ENCODE measurements at places on chromosomes 12 and 14.

DNA sequence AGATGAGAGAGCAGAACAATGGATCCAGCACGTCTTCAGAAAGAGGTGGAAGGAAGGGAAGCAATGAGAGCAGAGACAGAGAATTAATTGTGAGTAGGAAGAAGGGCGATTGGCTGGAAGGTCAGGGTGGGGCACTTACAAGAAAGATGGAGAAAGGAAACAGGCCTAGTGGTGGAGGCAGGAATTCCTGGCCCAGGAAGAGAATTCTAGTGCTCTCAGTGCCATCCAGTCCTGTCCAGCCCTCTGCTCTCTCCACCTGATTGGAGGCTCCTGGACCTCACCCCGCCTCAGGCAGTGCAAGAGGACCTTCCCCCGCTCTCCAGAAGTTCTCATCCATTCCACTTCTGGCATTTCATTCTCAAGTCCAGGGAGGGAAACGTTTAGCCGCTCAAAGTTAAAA is 43.0 kb downstream of the NGB start:
- DNase-seq, result no peak

DNA sequence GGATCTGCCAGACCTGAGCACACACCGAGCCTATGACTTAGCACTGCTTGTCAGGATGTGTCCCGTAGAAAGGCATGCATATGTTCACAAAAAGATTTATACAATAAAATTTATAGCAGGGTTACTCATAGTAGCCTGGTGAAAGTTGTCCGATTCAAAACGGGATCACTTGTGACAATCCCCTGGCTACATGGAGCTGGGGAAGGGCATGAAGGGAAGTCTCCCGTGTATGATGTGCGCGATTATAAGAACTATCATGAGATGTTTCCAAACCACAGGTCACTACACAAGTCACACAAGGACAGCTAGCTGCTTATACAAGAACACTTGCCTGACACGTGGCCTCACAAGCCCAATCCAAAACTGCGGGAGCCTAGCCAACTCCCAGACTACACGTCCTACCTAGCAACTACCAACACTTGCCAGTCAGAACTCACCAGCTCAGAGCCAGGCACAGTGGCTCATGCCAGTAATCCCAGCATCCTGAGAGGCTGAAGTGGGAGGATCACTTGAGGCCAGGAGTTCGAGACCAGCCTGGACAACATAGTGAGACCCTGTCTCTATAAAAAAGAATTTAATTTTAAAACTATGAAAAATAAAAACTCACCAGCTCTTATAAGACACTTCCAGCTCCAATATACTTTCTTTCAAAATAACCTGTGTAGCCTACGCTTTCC is 7.5 kb upstream of the CDCA4 start:
- no peak for DNase-seq

DNA sequence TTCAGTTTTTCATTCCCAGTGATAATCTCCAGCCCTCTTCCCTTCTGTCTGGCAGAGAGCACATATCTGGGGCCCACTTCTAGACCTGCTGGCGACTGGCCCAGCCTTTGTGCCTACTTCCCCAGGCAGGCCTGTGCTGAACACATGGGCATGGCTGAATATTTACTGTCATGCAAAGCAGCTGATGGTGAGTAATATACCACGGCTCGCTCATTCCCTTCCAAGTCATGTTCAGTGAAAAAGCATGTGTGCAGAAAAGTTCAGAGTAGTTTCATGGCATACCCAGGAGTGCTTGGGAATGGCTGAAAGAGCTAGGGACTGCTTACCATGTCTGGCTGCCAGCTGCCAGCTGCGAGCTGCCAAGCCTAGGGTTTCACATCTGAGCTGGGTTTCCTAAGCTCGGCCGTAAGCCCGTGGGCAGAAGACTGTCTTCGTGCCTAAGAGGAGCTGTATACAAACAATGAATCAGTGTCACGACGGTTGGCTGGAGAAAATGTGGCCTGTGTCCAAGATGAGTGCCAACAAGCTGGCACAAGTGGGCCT is 179.9 kb upstream of the PELI2 start:
- DNase-seq, result no peak

DNA sequence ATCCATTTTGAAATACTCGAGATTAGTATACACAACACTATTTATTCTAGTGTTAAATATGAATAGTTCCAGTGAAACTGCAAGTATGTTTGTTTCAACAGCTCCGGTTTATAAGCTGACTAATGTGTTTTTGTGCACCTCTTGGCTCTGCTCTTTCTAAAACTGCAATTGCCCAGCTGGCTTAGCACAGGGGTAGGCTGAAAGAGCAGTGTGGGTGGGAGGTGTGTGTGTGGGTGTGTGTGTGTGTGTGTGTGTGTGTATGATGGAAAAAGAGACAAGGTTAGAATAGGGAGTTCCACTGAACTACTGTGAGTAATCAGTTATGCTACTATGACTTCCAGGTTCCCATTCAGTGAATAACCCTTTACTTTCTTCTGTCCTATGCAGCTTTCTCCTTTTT is 37.8 kb upstream of the DDHD1 start:
- DNase-seq, result no peak

DNA sequence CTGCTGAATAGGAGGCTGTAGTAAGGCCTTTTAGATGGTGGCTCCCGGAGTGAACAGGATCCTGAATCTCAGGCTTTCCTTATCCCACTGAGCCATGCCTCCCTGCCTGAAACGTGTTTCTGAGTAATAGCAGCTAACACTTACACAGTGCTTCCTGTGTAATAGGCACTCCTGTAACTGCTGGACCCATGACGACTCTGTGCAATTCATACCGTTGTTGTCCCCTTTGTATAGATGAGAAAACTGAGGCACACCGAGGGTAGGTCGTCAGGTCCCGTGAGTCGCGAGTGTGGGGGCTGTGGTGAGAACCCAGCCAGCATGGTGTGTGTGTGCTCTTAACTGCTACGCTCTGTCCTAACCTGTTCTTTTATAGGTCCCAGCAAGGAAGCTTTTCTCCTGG is 193.6 kb downstream of the CACNA1C start:
- no peak for DNase-seq
